ENCODE measurements at places on chromosomes 1 and 21.
A peak's percentile ranks its signal among the peaks of the same experiment; 100 is the strongest.

DNA sequence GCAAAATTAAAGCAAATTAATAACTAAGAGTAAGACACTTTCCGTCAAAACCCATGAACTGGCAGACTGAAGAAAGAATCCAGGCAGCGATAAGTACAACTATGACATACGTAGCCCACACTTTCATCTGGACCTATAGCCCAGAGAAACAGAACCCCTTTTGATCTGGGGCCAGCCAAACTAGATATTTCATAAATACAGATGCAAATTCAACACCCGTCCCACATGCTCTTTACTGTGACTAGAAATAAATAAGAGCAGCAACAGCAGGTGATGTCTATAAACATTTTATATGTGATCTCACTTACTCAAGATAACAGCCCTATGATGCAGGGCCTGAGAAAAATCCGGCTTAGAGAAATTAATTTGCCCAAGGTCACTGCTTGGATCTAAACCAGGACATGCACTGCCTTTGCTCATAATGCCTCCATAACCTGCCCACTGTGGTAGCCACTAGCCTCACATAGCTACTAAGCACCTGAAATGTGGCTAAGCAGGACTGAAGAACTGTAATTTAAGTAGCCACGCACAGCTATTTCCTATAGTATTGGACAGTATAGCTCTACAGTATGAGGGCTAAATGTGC, 130.2 kb downstream of the TGFBR3 start:
- no peak for DNase-seq

DNA sequence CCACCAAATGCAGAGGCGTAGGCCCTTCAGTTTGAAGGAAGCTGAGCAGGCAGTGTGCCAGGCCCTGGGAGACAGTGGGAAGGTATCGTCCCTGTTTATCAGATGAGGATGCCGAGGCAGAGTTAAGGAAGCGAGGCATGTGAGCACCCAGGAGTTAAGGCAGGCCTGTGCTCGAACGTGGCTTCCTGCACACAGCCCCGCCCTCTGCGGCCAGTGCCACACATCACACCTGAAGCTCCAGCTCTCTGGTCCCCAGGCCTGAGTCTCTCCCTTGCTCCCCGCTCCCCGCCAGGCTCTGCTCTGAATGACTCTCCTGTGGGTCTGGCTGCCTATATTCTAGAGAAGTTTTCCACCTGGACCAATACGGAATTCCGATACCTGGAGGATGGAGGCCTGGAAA, 32.1 kb downstream of the EPHX1 start:
- peak; percentile 19 for DNase-seq

DNA sequence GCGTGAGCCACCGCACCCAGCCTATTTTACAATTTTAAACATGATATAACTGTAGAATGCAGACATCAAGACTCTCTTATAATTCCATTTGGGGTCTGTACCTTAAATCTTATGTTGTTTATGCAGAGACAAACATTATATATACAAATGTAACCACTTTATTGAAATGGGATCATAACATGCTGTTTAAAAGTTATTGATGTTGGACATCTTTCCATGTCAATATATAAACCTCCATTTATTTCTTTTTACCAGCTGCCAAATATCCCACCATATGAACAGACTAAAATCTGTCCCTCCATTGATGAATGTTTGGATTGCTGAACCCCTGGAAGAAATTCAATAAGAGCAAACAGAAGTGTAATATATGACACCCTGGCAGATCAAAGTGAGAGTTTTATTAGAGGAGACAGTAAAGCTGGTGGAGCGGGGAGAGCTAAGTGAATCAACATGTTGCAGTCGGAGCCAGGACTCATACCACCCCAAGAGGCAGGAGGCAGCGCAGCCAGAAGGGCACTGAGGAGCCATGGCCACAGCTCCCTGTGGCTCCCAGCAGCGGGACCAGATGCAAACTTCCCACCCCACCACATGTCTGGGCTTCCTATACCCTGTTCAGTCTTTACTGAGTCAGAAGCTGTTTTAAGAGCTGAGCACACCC, 4.7 kb upstream of the PCSK9 start:
- DNase-seq: no peak

DNA sequence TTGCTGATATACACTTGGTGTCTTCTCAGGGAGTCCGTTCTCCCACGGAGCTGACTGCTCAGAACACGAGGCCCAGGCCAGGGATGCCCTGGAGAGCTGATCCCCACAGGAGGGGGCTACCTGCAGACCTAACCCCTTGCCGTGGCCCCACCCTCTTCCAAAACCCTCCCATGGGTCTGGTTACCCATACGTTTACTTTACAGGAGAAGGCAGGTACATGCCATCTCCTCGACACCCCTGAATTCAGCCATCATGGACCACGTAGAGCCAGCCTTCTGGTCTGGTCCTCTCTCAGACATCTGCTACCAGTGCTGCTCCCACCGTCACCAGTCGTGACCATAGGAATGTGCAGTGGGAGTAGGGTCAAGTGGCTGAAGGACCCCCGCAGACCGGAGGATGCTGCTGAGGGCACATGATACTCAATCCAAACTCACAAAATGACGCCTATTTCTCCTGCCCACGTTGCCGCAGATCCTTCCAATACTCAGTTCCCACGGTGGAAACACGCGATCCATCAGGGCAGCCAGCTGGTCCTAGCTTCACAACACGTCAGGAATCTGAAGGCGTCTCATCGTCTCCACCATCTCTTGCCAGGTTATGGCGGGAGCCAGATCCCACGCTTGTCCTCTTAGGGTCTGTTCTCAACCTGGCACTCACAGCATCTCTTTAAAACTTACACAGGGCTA, 26.7 kb downstream of the PGBD5 start:
- no peak for DNase-seq

DNA sequence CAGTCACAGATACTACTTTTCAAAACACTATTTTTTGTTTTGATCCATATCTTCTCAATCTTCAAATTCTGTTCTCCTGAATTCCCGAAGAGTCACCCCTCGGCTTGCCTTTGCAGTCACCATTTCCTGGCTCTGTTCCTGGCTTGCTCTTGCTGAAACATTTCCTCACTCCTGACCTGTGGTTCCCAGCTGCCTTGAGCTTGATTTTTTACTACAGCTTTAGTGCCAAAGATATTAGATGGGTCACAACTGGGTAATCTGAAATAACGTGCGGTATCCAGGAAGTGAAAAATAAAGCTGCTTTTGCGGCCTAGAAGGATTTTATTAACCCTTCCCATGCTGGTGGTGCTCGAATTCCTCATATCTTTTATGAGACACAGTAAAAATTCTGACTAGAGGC, 318.8 kb downstream of the PCP4 start:
- no peak for DNase-seq

DNA sequence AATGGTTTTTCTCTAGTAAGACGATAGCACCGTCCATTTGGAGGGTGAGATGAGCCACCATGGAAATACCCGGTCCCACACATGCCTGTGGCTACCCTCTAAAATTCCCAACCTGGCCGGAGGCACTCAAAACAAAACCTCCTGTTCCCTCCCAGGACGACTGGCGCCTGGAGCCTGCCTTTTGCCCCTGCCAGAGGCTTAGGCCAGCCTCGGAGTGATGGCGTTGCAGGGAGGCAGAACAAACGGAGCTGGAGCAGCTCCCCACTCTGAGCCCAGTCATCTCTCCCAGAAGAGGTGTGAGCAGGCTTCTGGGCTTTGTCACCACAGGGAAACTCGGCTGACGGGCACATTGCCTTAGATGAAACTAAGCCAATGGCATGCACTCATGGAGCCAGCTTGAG, 213.7 kb upstream of the HOOK1 start:
- DNase-seq: no peak

DNA sequence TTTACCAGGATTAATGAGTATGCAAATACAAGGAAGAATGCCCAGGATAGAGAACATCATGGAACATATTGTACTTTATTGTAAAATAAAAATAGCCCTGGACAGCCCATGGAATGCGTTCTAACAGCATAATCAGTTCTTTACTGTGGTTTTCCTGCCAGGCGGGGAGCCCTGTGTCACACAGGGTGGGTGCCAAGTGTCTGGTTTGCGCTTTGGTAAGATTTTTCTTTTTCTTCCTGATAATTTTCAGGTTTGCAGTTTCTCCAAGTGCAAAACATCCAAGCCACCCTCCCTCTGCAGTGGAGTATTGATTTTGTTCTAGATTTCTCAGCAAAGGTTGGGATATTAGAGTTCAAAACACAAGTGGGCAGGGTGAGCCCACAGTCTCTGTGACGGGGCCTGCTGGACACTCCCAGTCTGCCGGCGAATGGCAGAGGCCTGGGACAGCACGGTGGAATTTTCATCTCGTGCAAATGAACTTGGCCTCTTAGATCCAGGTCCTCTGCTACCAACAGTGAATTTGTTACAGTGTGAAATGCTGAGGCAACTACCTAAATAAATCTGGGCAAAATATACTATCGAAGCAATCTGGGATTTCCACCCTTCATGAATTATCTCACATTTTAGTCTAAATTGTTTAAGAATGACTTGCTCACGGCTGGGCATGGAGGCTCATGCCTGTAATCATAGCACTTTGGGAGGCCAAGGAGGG, 15.6 kb upstream of the KCNJ15 start:
- no peak for DNase-seq

- no peak for DNase-seq
These were observed 40.6 kb upstream of the ARTN start for GRCh38 chr1:43893006-43893405.

GRCh38 chr21:36499578-36500471, 19.9 kb upstream of the CLDN14 start:
- DNase-seq: no peak

- no peak for DNase-seq
These were observed 958 bp downstream of the DDR2 start for GRCh38 chr1:162633081-162633762.

DNA sequence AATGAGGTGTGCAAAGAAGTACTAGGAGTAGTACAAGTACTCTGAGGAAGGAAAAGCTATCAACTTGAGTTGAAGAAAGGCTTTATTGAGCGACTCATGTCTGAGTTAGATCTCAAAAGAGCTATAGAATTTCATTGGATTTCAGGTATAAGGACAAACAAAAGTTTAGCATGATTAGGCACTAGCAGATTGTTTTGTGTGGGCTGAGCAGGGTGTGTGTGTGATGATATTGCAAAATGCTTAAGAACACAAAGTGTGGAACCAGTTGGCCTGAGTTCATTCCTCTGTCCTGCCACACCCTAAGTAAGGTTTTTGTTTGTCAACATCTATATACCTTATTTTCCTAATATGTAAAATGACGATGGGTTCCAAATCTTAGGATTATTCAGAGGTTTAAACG, 158.9 kb downstream of the KCNK2 start:
- no peak for DNase-seq

GRCh38 chr1:78713297-78713696, 63.7 kb downstream of the IFI44 start:
- DNase-seq: no peak

GRCh38 chr1:201217146-201217545, 26.5 kb downstream of the IGFN1 start:
- DNase-seq: no peak

- DNase-seq: no peak
These were observed 68.8 kb downstream of the RPS6KC1 start for GRCh38 chr1:213119794-213120193.

- DNase-seq: no peak
These were observed 116.3 kb upstream of the HNRNPU start for GRCh38 chr1:244980605-244981004.

DNA sequence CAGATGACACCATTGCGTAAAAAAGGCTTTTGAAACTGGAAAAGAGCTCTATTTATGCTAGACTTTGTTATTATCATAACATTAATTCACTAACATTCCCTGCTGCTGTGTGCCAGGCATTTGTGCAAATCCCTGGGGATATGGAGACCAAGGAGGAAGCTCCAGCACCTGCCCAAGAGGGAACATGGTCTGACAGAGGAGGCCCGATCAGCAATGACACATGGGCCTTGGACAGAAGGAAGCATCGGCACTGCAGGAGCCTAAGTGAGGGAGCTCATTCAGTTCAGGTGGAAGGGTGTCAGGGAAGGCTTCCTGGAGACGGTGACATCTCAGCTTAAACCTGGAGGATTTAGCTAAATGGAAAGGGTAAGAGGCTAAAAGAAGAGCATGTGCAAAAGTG, 13.9 kb downstream of the CAMK2N1 start:
- no peak for DNase-seq

- DNase-seq: no peak
These were observed 104.9 kb upstream of the TMPRSS2 start for GRCh38 chr21:41612674-41613532.

DNA sequence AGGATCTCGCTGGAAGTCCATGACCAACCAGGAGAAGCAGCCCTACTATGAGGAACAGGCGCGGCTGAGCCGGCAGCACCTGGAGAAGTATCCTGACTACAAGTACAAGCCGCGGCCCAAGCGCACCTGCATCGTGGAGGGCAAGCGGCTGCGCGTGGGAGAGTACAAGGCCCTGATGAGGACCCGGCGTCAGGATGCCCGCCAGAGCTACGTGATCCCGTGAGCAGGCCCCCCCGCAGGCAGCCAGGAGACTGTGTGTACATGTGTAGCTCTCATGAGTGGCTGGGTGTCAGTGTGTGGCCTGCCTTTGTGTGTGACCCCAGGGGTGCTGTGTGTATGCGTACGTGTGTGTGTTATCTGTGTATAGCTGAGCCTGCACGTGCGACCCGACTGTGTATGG, 27.2 kb downstream of the ETNK2 start:
- no peak for DNase-seq

DNA sequence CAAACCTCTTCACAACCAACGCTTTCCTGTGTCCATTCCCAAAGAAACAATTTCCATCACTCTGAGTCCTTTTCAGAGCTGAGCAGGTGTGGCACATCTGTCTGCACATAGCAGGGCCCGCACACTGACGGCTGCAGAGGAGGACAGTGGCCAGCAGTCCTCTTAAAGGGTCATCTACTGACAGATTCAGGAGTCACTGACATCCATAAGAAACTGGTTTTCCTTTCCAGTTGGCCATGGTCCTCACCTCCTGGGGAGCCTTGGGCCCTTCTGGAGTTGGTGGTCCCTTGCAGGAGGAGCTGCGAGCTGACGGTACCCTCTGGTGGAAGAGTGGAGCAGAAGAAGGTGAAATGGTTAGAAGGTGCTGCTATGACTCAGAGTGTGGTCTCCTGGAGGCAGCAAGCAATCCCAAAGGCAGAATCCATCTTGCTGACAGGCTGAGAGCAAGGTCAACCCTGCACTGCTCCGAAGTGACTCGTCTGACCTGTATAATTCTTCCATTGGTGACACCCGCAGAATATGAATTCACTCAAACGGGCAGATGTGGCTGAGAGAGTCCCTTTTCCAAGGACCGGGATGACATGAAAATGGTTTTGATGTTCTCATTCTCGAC, 278.5 kb upstream of the C1orf174 start:
- DNase-seq: no peak

DNA sequence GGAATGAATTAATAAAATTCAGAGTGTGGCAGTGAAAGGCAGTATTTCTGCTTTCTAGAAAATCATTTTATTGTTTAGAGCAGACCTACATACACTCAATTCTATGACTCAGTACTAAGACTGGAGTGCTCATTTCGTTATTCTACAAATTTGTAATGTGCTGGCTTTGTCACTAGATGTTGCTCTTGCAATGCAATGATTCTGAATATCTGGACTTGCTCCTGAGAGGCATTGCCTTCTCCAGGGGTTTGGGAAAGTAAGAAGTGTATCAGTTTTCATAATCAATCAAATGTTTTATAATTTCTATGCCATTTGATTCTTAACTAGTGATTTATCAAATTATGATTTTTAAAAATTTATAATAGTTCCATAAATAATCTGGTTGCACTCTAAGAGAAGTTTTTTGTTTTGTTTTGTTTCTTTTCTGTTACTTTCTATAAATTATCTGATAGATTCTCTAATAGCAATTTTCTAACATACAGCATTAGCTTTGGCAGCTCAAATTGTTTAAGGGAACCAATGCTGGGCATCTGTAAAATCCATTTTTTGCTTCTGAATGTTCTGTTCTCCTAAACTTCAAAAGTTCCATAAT, 280.5 kb upstream of the SGIP1 start:
- peak; percentile 65 for DNase-seq

- DNase-seq: no peak
These were observed 89.7 kb upstream of the IFFO2 start for GRCh38 chr1:19045898-19046880.

All from T-helper 2 cell (primary cell).